ENCODE measurements at places on chromosomes 11 and 22.

DNA sequence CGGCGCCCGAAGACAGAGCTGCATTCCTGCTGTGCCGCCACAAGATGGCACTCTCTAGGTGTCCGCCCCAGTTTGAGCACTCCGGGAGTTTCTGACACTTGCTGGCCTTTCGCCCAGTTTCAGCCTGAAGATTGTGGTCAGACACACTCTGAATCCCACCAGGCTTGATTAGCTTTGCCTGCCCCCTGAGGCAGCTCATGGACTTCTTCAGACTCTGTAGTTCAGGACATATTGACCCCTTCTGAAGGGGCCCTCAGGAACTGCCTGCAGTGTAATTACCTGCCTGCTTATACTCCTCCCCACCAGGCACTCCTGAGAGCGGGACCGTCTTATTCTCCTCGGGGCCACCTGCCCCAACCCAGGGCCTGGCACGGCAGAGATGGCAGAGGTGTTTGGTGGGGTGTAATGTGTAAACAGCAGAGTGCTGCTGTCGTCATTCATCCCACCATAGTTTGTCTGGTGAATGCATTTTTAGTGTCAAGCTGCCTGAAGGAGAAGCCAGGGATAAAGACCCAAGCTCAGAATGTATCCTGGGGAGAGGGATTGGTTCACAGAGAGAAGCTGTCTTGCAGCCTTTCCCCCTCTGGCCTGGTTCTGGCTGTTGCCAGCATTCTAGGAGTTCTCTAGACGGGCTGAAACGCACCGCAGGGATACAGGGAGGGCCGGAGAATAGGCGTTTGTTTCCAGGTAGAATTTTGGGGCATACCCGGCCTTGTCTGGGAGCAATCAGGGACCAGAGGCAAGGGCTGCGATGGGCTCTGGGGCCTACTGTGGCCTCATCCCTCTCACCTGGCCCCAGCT is 46.4 kb downstream of the EIF3F start:
- DNase-seq = peak; percentile 83

DNA sequence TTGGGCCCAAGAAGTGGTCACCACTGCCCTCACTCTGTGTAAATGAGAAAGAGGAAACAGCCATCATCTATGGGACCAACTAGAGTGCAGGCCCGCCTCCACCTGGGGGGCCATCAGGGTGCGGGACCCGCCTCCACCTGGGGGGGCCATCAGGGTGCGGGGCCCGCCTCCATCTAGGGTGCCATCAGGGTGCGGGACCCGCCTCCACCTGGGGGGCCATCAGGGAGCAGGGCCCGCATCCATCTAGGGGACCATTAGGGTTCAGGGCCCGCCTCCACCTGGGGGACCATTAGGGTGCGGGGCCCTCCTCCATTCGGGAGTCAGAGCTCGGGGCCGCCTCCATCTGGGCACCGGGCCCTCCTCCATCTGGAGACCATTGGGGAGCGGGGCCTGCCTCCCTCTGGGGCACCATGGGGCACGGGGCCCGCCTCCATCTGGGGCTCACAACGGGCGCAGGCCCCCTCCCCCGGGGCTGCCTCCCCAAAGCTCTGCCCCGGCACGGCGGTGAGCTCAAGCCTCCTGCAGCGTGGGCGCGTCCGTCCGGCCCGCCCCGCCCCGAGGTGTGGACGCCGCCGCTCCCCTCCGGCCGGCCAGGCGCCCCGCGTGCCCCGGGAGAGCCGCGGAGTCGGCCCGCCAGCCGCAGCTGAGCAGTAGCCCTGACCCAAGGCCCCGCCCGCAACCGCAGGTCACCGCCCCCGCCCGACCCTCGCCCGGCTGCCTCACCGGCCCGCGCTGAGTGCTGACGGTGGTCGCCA is 512 bp downstream of the TOLLIP start:
- DNase-seq = no peak

- no peak for DNase-seq
These were observed 55.2 kb downstream of the RELT start for GRCh38 chr11:73431396-73431795.

DNA sequence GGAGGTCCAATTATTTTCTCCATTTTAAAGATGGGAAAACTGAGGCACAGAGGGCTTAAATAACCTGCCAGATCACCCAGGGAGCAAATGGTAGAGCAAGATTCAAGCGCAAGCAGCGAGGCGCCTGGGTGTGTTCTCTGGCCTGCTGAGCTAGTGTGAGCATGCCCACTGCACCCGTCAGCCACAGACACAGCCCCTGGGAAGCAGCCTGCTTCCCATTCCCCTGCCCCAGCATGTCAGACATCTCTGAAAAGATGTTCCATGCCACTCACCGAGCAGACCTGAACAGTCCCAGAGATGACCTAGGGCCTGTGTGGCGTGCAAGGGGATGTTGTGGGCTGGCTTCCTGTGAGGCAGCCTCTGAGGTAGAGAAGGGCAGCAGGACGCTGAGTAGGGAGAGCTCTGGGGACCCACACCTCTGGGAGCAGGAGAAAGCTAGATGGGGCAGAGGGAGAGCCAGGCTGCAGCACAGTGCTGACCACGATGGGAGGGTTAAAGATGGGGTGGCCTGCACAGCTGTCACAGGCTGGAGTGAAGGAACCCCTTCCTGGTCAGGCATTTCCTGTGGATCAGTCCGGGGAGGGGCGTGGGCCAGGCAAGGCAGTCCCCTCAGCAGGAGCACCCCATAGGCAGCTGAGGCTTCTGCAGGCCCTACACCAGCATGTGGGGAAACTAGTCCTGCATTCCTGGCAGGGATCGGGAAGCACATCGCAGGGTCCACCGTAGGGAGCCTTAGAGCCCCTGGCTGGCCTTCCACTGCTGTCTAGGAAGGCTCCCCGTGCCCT is 101.4 kb downstream of the GALNT18 start:
- DNase-seq = no peak

GRCh38 chr11:910044-910588 is 494 bp downstream of the CHID1 start:
- no peak for DNase-seq

GRCh38 chr22:34599567-34599966 is 466.4 kb upstream of the ISX start:
- DNase-seq = no peak

DNA sequence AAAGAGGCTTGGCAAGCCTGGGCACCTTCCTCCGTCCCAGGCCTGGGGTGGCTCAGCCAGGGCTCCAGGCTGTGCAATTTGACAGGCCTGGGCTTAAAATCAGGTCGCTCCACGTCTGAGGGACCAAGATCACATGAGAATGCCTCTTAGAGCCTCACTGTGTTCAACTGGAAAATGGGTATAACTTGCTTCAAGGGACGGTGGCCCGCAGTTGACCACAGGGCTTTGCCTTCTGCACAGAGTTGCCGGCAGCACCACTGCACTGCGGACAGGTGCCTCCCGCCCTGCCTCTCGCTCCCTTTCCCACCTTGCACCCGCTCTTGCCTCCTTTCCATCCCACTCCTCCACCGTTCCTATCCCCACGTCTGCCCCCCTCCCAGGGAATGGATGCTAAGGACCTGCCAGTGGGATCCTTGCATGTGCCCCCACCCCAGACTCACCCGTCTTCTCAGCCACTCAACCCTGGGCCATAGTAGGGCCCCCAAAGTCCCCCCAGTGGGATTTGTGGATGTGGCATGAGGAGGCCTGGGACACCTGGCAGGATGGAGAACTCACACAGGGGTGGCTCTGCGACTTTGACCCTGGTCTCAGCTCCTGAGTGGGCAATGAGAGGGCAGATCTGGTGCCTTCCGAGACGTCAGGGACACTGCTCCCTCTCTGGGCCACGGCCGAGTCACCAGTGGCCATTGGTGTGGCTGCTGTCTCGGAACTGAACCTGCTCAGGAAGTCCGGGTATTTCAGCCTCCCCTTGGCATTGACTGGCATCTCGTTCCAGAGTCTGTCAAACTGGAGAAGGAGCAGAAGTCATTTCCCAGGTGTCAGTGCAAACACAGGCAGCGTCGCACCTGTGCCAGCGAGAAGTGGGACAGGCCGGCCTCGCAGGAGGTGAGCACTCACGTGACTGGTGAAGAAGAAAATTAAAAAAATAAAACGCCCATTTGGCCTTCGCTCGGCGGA is 128.0 kb downstream of the MPPED1 start:
- no peak for DNase-seq

GRCh38 chr11:118531597-118532084 is 649 bp downstream of the TMEM25 start:
- DNase-seq = peak; percentile 58

DNA sequence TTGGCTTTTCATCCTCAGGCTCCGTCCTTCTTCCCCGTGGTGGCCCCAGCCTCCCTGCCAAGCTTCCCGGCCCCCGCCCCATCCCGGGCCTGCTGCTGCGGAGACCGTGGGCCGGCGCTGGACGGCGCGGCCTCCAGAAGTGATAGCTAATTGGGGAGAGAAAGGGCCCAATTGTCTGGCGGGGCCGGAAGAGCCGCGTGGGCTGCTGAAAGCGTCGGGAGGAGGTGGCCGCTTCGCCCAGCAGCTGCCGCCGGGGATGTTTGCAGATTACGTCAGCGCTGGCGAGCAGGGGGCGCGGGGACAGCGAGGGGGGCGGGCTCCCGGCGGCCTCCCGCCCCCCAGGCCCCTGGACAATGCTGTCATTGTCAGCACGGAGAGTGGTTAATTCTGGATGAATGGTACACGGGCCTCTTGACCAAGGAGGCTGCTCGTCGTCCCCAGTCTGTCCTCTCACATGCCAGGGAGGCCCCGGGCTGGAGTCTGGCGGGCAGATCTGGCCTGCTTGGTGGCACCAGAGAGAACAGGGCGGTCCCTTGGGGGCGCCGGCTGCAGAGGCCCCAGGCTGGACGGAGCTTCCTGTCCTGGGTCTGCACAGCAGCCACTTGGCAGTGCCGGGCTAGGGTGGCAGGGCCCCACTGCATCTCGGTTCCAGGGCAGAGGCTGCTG is 1.6 kb downstream of the SMIM38 start:
- DNase-seq = peak; percentile 90

DNA sequence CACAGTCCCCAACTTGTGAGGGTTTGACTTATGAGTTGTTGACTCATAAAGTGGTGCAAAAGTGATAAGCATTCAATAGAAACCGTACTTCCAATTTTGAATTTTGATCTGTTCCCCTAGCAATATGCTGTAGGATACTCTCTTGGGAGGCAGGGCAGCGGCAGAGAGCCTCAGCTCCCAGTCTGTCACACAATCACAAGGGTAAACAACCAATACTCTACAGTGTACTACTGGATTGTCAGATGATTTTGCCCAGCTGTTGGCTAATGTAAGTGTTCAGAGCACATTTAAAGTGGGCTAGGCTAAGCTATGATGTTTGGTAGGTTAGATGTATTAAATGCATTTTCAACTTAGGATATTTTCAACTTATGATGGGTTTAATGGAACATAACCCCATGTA is 13.7 kb upstream of the NXPE2 start:
- DNase-seq = no peak

GRCh38 chr22:50282361-50283155 is 12.4 kb upstream of the MAPK11 start:
- DNase-seq = no peak

- DNase-seq = no peak
These were observed 49.1 kb downstream of the RCN1 start for GRCh38 chr11:32139896-32140520.

DNA sequence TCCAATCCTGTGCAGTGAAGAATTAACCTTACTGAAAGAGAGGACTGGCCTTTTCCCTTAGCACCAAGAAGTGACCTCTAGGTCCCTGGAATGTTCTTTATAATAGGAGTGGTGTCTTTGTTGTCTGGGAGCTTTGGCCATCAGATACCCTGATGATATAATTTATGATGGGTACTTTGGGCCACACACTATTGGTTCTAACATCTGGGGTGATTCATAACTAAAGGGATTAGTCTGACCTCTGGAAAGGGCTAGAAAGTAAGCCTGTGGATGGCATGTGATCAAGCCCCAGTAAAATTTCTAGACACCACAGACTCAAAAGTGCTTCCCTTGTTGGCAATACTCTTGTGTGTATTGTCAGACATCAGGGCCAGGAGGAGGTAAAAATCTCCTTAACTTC is 891.2 kb downstream of the KCNA4 start:
- no peak for DNase-seq

- DNase-seq = no peak
These were observed 4.1 kb downstream of the HOATZ start for GRCh38 chr11:111518668-111519067.

DNA sequence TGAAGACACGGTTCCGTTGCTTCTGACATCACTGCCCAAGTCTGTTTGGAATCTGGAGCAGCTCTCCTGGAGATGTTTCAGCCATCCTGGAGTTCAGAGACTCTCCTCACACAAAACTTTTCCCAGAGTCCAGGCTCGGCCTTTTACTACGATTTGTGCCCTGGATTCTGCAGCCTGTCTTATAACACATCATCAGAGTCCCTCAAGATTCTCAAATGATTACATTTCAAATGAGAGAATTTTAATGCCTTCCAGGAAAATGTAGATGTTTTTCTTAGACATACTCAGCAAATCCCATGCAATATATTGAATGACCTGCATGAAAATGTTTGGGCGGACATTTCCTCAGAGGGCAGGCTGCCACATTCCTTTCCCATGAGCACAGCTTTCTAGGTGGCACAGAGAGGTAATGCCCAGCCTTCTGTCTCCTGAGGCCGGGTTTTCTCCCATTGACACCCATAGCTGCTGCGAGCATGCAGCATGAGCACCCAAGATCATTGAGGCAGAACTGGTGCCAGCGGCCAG is 129.1 kb downstream of the SNX19 start:
- DNase-seq = no peak

GRCh38 chr11:116691771-116692177 is 81.0 kb downstream of the BUD13 start:
- peak; percentile 78 for DNase-seq

DNA sequence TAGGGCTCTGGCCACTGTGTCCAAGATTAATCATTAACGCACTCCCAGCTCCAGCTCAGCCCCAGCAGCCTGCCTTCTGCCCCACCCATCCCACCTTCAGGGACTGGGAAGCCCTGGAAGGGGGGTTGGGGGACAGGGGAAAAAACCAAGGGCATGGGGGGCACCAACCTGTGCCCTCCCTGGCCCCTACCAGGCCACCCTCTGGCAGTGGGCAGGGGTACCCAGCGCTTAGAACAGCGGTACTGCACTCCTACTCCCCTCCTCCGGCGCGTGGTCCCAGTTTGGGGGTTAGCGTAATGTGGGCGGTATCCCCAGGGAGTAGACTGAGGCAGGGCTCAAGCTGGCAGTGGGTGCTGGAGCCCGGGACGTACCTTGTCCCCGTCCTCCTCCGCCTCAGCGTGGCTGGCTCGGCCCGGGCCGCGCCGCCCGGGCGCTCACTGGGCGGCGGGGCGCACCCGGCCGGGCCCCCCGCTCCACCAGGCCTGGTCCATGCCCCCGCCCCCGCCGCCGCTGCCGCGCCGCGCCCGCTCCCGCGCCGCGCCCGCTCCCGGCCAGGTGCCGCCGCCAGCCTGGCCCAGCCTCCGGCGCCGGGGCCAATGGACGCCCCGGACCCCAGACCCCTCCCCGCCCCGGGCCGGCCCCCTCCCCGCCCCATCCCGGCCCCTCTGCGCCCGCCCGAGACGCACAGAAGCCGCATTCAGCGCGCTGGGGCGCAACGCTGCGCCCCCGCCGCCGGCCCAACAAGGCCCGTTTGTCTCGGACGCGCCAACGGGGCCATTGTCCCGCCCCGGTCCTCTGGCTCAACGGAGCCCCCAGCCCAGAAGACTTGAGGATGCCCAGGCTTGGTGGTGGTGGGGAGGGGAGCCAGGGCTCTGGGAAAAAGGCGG is at the start of gene GAL3ST1:
Gene GAL3ST1, minus strand, starts transcription at position 571 of the 887 bp plus-strand sequence. CDS start 17,273 bp downstream, outside the sequence.
- peak; percentile 79 for DNase-seq
